ENCODE measurements at places on chromosomes 11 and 22.
A peak's percentile ranks its signal among the peaks of the same experiment; 100 is the strongest.

DNA sequence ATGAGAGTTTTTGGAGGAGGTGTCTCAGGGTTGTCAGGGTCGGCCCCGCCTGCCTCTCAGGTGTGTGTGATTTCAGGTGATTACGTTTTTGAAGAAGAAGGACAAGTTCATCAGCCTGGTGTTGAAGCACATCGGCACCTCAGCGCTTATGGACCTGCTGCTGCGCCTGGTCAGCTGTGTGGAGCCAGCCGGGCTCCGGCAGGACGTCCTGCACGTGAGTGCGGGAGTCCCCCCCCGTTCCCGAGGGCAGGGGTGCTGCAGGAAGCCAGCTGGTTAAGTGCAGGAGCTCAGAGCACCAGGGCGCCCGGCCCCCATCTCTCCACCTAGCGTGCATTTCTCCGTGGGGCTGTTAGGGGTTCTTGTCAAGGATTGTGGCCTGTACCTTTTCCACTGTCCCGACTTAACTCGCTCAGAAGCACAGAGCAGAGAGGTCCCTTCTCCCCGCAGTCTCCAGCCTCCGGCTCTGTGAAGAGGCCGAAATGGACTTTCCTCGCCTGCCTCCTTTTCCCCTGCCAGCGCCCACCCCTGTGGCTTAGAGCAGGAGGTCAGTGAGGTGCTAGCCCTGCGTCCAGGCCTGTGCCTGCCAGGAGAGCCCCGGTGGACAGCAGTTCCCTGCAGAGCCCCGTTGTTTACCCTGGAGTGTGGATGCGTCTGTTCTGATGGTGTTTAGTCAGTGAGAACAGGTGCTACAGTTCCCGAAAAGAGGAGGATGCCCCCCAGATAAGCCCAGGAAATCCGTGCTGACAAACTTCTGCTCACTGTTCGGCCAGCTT is 60.2 kb downstream of the SBF1 start:
- no peak for DNase-seq

- DNase-seq, result no peak
Observed at GRCh38 chr22:23230348-23231068, 50.2 kb downstream of the BCR start.

DNA sequence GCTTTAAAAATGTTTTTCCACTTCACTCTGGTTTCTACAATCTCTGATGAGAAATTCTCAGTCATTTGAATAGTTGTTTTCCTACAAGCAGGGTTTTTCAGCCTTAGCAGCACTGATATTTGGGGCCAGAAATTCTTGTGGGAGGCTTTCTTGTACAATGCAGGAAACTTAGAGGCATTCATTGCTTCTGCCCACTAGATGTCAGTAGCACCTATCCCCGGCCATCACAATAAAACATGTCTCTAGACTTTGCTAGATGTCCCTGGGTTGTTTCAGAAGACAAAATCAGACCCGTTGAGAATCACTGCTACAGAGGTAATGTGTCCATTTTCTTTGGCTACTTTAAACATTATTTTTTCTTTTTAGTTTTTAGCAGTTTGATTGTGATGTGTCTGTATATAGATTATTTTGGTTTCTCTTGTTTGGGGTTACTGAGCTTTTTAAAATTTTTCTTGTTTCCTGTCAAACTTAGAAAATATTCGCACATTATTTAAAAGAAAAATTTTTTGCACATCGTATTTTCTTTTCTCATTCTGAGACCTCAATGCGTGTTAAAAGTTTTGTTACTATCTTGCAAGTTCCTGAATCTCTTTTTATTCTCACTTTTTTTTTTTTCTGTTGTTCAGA is 60.8 kb upstream of the CCDC179 start:
- DNase-seq, result no peak

DNA sequence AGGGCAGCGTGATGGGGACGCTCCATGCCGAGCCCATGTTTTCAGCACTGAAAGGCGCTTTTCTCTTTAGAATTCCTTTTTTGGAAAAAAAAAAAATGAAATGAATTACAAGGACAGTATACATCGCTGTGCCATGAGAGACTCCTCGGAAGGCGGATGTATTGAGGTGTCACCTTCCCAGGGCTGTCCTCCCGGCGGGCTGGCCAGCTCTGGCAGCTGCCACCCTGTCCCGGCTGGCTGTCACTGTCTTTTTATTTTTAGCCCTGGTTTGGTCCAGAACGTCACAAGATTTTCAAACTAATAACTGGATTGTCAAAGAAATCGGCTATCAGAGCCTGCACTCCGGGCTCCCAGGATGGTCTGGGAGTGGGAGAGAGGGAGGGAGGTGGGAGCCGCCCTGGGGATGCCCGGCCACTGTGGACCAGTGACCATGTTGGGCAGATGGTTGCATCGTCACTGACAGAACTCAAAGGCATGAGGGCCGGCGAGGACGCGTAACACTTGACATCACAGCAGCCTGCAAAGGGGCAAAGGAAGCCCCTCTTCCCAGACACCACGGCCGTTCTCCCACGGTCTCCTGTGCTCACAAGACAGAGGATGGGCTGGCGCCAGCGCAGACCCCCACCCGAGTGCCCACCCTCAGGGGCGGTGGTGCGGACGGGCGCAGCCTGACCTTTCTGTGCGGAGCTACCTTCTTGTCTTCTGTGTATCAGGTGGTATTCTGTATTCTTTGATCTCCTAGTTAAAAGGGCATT is 392.9 kb downstream of the TBC1D22A start:
- no peak for DNase-seq

DNA sequence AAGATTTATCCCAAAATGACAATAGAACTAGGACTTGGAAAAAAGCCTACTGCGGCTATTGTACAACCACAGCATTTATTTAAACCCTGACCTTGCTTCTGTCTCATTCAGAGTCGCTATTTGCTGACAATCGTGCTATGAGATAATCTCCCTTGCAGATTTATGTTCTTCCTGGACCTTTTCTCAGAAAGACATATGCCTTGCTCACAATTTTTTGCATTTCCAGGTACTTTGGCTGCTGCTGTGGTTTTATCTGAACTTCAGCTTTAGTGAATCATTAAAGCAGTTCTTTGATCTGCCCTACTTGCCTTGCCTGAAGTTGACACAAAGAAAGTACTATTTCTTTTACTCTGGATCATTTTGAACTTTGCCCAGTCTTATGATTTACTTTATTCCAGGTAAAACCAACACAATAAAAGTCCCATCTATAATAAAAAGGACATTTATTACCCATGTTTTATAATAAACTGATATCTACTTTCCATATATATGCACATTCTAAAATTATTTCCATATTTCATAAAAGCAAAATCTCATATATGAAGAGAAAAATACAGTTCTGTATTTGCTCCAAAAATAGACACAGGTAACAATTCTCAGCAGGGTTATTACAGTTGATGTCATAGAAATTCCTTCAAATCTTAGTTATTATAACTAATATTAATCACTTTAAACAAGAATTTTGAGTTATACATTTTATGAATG is 63.4 kb upstream of the CARD18 start:
- DNase-seq, result no peak

GRCh38 chr22:38733724-38734381 is 21.9 kb downstream of the SUN2 start:
- no peak for DNase-seq

GRCh38 chr11:61082931-61083531 is 19.3 kb upstream of the CD5 start:
- peak; percentile 61 for DNase-seq

GRCh38 chr22:36284171-36284571 is 31.2 kb downstream of the APOL1 start:
- no peak for DNase-seq

GRCh38 chr11:8760896-8761295 is 78.3 kb downstream of the RPL27A start:
- DNase-seq, result no peak

DNA sequence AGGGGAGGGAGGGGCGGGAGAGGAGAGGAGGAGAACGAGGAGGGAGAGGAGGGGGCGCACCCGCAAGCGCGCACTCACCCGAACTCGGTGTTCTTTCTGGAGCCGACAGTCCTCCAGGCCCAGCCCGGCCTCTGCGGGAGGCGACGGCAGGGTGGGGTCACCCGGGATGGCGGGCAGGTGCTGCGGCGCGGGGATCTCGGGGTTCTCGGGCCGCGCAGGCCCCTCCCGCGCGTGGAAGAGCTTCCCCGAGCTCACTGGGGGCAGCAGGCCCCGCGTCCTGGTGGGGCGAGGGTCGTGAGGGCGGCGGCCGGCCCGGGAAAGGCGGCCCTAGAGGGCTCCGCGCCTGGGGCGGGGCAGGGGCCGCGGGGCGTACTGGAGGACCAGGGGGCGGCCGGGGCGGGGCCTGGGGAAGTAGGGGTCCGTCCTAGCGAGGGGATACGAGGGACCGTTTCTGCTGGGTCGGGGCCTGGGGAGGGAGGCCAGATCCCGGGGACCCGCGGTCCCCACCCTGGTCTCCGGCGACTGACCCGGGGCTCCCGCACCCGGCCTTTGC is 5.2 kb downstream of the LMNTD2 start:
- DNase-seq, result no peak

- no peak for DNase-seq
Observed at GRCh38 chr11:18005376-18006129, 7.3 kb downstream of the SERGEF start.

DNA sequence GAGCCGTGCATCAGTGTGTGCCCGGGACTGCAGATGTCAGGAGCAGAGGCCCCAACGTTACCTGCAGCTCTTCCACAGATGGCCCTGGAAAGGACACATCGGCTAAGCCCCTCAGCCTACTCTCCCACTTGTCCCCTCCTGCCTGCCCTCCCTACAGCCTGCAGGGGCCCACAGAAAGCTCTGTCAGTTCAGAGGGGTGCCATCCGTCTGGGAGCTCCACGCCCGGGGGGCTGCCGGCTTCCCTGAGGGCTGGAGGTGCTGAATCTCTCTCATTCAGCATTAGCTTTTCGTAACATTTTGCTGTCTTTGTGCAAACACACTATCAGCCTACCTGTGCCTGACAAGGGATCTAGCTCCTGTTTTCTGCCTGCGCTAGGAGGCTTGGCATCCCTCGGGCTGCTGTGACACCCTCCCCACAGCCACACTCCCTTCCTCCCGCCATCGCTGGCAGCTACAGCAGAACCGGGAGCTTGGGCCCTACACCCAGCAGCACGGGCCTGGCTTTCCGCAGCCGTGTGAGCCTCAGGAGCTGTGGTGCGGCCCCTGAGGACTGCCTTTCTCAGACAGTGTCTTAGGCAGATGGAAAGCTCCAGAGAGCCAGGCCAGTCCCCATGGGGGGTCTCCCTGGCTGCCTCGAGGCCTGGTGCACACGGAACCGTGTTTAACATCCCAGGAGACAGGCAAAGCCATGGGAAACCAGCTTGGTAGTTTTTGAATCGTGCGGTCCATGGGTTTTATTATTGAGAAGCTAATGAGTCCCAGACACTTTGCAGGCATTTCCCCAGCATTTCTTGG is 198.3 kb upstream of the B3GAT1 start:
- no peak for DNase-seq

DNA sequence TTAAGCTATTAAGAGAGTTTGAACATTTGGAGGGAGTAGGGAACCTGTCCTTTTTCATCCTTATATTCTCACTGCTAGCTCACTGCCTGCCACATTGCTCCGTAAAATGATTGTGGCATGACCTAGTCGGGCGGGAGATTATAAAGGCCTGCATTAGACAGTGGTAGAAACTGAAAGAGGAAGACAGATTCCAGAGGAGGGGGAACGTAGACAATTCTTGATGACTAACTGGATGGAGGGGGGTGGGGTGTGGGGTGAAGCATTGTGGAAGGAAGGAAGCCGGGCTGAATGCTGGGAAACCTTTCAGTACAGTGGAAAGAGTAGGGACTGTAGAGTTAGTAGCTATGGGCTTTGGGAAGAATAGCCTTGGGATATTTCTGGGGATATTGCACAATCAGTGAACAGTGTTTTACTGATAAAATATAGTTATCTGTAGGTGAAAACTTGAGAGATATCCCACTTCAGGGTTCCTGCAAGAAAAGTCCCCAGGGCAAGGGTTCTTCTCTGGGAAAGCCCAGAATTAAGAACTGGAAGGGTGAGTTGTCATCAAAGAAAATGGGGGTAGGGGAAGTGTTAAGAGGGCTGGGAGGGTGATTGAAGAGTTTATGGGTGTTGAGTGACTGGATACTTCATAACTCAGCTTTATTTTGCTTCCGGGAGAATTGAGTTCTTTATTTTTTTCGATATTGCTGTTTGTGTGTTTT is 2.1 kb downstream of the MED15 start:
- peak; percentile 71 for DNase-seq

GRCh38 chr11:36292311-36292722 is 3.1 kb upstream of the COMMD9 start:
- peak; percentile 13 for DNase-seq

DNA sequence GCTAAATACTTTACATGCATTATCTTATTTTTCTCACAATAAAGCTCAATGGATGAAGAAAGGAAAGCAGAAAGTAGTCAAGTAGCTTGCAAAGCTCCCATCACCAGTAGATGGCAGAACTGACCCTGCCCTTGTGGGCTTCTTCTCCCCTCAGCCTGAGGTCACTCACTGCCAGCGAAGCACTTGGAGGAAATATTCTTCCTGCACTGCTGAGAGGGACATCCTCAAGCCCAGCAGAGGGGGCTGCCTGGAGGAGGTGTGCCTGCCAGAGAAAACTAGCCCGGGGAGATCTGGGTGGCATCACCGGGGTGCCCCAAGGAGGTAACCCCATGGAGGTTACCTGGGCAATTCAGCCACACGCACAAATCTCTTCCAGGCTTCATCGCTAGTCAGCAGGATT is 6.6 kb downstream of the APOL4 start:
- DNase-seq, result peak; percentile 46

DNA sequence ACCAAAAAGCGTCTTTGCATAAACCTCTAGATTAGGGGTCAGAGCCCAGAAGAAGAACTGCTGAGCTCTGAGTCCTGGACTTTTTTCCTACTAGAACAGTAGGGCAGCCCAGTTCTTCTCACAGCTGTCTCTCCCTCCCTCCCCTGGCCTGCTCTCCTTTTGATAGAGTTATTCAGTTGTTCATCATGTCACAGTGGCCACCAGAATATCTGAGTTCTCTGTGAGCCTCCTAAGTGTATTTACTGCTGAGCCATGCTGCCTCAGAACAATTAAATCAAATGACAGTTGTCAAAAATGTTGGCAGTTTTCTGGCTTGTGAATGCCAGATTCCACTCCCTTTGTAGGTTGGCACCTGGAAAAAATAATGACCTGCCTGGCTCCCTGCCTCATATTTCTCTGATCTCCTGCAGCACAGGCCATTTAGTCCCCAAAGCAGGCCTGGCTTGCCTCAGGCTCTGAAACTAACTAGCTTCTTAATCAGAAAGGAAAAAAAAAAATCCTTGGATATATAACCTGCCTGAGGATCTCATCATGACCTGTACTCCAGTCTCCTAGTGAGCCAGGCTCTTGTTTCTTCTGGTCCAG is 377.4 kb upstream of the LARGE1 start:
- no peak for DNase-seq

- no peak for DNase-seq
Observed at GRCh38 chr11:76568139-76568538, 102.4 kb downstream of the LRRC32 start.

DNA sequence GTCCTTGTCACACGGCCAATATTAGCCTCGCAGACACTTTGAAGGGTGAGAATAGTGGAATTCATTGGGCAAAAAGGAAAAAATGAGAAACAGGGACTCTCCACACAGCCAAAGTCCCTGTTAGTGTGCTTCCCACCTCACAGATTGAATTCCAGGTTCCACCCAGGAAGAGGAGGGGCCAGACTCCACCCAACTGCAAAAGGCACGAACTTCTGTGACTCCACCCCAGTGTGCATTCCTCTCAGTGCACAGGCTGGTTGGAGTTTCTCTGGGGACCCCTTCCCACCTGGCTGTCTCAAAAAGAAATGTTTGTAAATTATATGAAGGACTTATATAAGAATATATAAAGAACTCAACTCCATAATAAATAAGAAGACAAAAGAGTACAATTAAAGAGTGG is 12.1 kb upstream of the BTBD10 start:
- no peak for DNase-seq

Measured in stimulated activated CD4-positive, alpha-beta T cell treated with anti-CD3 and anti-CD28 coated beads, Interleukin-4, amount 100 ng/mL, for 24 hours (primary cell).